ENCODE measurements at places on chromosomes 5 and 9. TPM values are rescaled to one million over a fixed set of nuclear protein-coding genes. Genes with fewer than 3 reads are reported as not detected.

Gene IFNA2
- polyA plus RNA-seq: not detected

Gene GABRP
- polyA plus RNA-seq: 0.86 TPM

Gene TAS2R1
- polyA plus RNA-seq: not detected

Gene ENHO
- 1.4 TPM for polyA plus RNA-seq

Gene GRIN1
- not detected for polyA plus RNA-seq

Gene GLRA1
- not detected for polyA plus RNA-seq

Gene CER1
- polyA plus RNA-seq: 0.29 TPM

Gene CDC25C
- polyA plus RNA-seq: 7.8 TPM

Gene TTC16
- polyA plus RNA-seq: 0.14 TPM

Gene PLAC8L1
- 0.85 TPM for polyA plus RNA-seq

Gene PCDHGA11
- 4.7 TPM for polyA plus RNA-seq

Gene SLC4A9
- 23.9 TPM for polyA plus RNA-seq

Gene NTNG2
- polyA plus RNA-seq: 0.10 TPM

Gene WDR36
- polyA plus RNA-seq: 27.5 TPM

Gene MAP3K1
- 96.3 TPM for polyA plus RNA-seq

Gene TGFBI
- polyA plus RNA-seq: 278 TPM

Gene EGFLAM
- polyA plus RNA-seq: 11.6 TPM

Gene PCDHA11
- 0.16 TPM for polyA plus RNA-seq

Gene LCN1
- not detected for polyA plus RNA-seq

Gene GLIPR2
- polyA plus RNA-seq: 33.9 TPM

Gene SOX30
- 0.83 TPM for polyA plus RNA-seq
